Naive thymus-derived CD8-positive, alpha-beta T cell (primary cell): ENCODE measurements at places on chromosomes 13 and 19. TPM values are rescaled to one million over a fixed set of nuclear protein-coding genes. Genes with fewer than 3 reads are reported as not detected.

DNA sequence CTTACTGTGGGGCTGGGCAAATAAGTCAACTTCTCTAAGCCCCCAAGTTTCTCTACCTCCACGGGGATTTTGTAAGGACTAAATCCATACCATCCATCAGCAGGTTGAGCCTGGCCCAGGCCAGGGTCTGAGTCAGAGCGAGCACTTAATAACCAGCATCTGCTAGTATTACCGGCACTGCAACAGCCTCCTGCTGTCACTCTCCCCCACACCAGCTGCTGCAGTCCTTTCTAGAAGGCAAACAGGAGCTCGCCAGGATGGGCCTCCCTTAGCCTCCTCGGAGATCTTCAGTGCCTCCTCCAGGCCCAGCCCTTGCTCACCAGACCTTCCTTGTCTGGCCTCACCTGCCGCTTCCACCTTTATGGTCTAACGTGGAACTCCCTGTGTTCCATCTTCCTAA lies 3.2 kb downstream of the NAPA start:
- H3K27ac ChIP-seq: no peak overlapping the region
- H3K27me3 ChIP-seq: no peaks in the 10 kb centered on the region
- peak overlapping the region; percentile 95 for H3K4me3 ChIP-seq
- H3K36me3 ChIP-seq: peaks cover 1% of the 10 kb centered on the region
- DNase-seq: no peak

- H3K27ac ChIP-seq: no peak overlapping the region
- no peaks in the 10 kb centered on the region for H3K4me1 ChIP-seq
- no peak overlapping the region for H3K4me3 ChIP-seq
- H3K36me3 ChIP-seq: no peaks in the 10 kb centered on the region
- no peak for DNase-seq
Measured at GRCh38 chr13:93328943-93329342, 102.3 kb downstream of the GPC6 start.

GRCh38 chr13:30158774-30159445 lies 148.4 kb downstream of the KATNAL1 start:
- H3K27me3 ChIP-seq: no peaks in the 10 kb centered on the region
- peak overlapping the region; percentile 7 for H3K27ac ChIP-seq
- H3K4me1 ChIP-seq: peaks cover 17% of the 10 kb centered on the region
- H3K36me3 ChIP-seq: no peaks in the 10 kb centered on the region
- no peak overlapping the region for H3K4me3 ChIP-seq

DNA sequence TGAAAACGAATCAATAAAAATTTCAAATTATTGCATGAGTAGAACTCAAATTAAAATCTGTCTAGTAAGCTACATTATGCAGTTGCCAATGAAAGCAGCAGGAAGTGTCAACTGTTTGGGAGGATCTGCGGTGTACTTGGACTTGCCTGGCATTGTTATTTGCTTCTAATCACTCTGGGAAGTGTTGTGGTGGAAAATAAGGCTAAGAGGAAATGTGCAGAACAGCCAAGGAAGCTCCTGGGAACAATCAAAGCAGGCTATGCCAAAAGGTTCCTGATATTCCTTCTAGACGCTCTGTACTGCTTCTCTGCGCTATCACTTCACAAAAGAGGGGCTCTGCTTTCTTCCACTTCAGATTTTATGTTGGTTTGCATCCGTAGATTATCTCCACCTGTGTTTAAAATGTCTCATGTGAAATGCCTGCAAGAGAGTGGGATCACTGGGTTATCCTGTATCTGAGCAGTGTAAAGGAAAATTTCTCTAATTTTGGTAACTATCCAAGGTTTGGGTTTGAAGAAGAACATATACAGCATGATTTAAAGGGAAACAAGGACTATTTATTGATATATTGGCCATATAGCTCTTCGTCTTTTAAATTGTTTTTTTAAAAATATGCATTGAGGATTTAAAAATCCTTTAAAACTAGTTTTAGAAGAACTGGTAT lies 182.7 kb upstream of the CSNK1A1L start:
- H3K27me3 ChIP-seq: no peaks in the 10 kb centered on the region
- no peak overlapping the region for H3K4me3 ChIP-seq
- no peaks in the 10 kb centered on the region for H3K36me3 ChIP-seq
- no peak overlapping the region for H3K27ac ChIP-seq
- no peak for DNase-seq

- peaks cover 18% of the 10 kb centered on the region for H3K27me3 ChIP-seq
- H3K4me3 ChIP-seq: no peak overlapping the region
- no peaks in the 10 kb centered on the region for H3K36me3 ChIP-seq
- no peak for DNase-seq
Measured at GRCh38 chr19:41195675-41196497, 2.9 kb downstream of the CYP2S1 start.

- H3K27me3 ChIP-seq: no peaks in the 10 kb centered on the region
- H3K27ac ChIP-seq: no peak overlapping the region
- peaks cover 24% of the 10 kb centered on the region for H3K4me1 ChIP-seq
Measured at GRCh38 chr19:49326165-49326704, 1.2 kb upstream of the SLC6A16 start.

DNA sequence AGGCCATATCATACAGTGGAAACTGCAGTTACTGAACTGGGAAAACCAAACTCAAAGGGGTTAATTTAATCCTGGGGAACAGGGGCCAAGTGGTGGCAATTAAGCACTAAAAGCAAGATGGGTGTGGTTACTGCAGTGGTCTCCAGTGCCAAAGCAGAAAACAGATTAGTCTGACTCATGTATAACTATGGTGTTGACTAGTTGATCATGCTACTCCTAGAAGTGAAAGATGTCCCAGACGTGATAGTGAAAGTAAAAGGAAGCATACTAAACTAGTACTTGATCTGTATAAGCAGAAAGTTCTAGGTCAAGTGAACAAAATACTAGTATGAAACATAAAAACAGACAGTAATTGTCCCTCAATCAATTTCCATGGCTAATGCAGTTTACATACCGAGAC lies 360.0 kb upstream of the SLITRK5 start:
- no peaks in the 10 kb centered on the region for H3K27me3 ChIP-seq
- no peaks in the 10 kb centered on the region for H3K36me3 ChIP-seq
- DNase-seq: no peak

- DNase-seq: no peak
- H3K36me3 ChIP-seq: no peaks in the 10 kb centered on the region
- H3K27ac ChIP-seq: no peak overlapping the region
- H3K27me3 ChIP-seq: no peaks in the 10 kb centered on the region
- no peaks in the 10 kb centered on the region for H3K4me1 ChIP-seq
Measured at GRCh38 chr13:89097994-89098393, 1426.8 kb downstream of the SLITRK5 start.

DNA sequence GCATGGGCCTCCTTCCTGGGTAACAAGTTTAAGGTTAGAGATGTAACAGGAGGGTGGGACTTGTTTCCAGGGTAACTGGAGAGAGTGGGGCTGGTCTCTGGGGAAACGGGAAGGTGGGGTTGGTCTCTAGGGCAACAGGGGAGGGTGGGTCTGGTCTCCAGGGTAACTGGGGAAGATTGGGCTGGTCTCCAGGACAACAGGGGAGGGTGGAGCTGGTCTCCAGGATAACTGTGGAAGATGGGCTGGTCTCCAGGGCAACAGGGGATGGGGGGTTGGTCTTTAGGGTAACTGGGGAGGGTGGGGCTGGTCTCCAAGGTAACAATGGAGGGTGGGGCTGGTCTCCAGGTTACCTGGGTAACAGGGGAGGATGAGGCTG lies 36.5 kb downstream of the SPTBN4 start:
- H3K4me3 ChIP-seq: no peak overlapping the region
- no peak for DNase-seq
- H3K4me1 ChIP-seq: peaks cover 4% of the 10 kb centered on the region
- H3K27ac ChIP-seq: no peak overlapping the region

GRCh38 chr13:79782541-79783205 lies 301.7 kb downstream of the NDFIP2 start:
- H3K36me3 ChIP-seq: no peaks in the 10 kb centered on the region
- no peaks in the 10 kb centered on the region for H3K4me1 ChIP-seq
- no peak overlapping the region for H3K27ac ChIP-seq
- no peaks in the 10 kb centered on the region for H3K27me3 ChIP-seq
- H3K4me3 ChIP-seq: no peak overlapping the region

DNA sequence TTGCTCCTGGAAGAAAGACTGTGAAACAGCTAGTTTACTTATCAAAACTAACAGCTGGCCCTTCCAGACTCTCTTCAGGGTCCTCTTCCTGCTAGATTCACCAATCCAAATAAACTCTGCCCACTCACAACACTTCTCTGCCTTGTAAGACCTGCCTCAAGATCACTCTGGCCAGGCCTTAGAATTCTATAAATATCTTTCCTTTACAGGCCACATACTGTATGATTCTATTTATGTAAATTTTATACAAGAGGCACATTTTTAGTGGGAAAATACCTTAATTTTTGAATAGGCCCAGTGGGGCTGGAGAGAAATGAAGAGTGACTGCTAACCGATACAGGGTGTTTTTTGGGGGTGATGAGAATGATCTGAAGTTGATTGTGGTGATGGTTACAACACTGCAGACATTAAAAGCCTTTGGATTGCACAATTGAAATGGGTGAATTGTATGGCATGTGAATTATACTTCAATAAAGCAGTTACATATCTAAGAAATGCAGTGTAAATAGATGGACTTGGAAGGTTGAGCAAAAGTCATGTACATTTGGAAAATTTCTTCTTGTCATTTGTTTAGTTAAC lies 141.8 kb downstream of the GPC5 start:
- H3K36me3 ChIP-seq: no peaks in the 10 kb centered on the region
- H3K4me1 ChIP-seq: no peaks in the 10 kb centered on the region
- DNase-seq: no peak
- H3K27ac ChIP-seq: no peak overlapping the region
- no peaks in the 10 kb centered on the region for H3K27me3 ChIP-seq

DNA sequence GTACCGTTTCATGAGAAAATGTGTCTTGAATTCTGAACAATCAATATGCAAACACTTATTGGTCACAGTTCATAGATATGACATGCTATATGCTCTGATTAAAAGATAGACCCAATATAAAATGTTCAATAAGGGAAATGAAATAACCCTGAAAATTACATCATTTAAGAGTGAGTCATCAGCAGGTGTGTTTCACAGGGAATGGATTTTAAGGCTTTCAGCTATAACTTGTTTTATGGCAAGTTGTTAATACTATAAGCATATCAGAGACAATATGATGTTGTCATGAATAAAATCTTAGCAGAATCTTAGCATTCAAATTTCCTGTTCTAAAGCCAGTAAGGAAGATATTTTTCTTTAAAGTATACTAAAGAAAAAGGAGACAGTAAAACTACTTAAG lies 483.4 kb upstream of the PCDH9 start:
- H3K4me1 ChIP-seq: no peaks in the 10 kb centered on the region
- H3K4me3 ChIP-seq: no peak overlapping the region
- H3K36me3 ChIP-seq: no peaks in the 10 kb centered on the region

GRCh38 chr13:96994017-96994857 lies at the start of gene OXGR1:
OXGR1 (minus strand) TSS chr13:96994476; CDS start chr13:96987759, 6,717 bp downstream.
- H3K27me3 ChIP-seq: peaks cover 30% of the 10 kb centered on the region
- peaks cover 13% of the 10 kb centered on the region for H3K4me1 ChIP-seq
- DNase-seq: no peak
- H3K4me3 ChIP-seq: peak within 1 kb of the TSS; percentile 13
- no peak within 1 kb of the TSS for H3K27ac ChIP-seq

- no peak overlapping the region for H3K4me3 ChIP-seq
- H3K36me3 ChIP-seq: peaks cover 8% of the 10 kb centered on the region
- H3K27me3 ChIP-seq: no peaks in the 10 kb centered on the region
- peak; percentile 25 for DNase-seq
- H3K27ac ChIP-seq: no peak overlapping the region
Measured at GRCh38 chr19:12769689-12770088, 5.7 kb downstream of the HOOK2 start.

DNA sequence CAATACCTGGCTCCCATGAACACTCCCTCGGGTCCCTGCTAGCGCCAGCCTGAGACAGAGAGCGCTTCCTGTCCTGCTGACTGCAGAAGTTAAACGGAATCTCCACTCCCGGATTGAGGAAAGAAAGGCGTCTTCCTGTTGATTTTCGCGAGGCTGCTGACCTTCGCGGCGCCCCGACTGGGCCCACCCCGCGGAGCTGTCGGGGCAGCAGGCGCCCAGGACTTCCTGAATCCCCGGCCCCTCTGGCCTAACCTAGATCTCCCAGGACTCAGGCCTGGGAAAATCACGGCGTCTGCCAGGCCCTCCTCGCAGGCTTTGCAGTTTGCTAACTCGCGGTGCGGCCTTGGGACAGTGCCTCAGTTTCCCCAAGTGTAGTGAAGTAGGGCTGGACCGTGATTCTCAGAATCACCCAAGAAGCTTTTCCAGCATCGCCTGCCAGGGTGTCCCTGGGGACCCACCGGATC lies 108.8 kb downstream of the KCTD15 start:
- peaks cover 5% of the 10 kb centered on the region for H3K4me1 ChIP-seq
- H3K27me3 ChIP-seq: peaks cover 44% of the 10 kb centered on the region
- no peak overlapping the region for H3K27ac ChIP-seq
- peak overlapping the region; percentile 68 for H3K4me3 ChIP-seq

DNA sequence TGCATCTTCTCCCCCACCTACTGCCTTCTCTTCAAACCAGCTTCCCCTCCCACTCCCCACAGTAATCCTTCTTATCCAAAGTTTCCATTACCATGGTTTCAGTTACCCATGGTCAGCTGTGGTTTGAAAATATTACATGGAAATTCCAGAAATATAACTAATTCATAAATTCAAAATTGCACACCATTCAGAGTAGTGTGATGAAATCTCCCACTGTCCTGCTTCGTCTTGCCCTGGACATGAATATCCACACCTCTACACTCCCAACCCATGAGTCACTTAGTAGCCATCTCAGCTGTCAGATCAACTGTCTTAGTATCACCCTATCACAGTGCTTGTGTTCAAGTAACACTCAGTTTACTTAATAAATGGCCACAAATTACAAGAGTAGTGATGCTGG lies 3.8 kb upstream of the KCTD12 start:
- no peak overlapping the region for H3K27ac ChIP-seq
- no peak overlapping the region for H3K4me3 ChIP-seq
- H3K36me3 ChIP-seq: no peaks in the 10 kb centered on the region
- peaks cover 17% of the 10 kb centered on the region for H3K4me1 ChIP-seq
- DNase-seq: no peak
- H3K27me3 ChIP-seq: no peaks in the 10 kb centered on the region

- no peak for DNase-seq
- H3K27ac ChIP-seq: no peak overlapping the region
- peak overlapping the region; percentile 83 for H3K4me3 ChIP-seq
- peaks cover 33% of the 10 kb centered on the region for H3K4me1 ChIP-seq
Measured at GRCh38 chr19:30224689-30225606, 147.2 kb upstream of the ZNF536 start.

GRCh38 chr19:918481-919198 lies 1.5 kb downstream of the KISS1R start:
- H3K4me3 ChIP-seq: peak overlapping the region; percentile 81
- no peaks in the 10 kb centered on the region for H3K27me3 ChIP-seq
- peaks cover 32% of the 10 kb centered on the region for H3K4me1 ChIP-seq
- H3K36me3 ChIP-seq: no peaks in the 10 kb centered on the region
- no peak overlapping the region for H3K27ac ChIP-seq
- DNase-seq: no peak

GRCh38 chr13:36006347-36006746 lies 124.8 kb downstream of the DCLK1 start:
- H3K27ac ChIP-seq: no peak overlapping the region
- H3K27me3 ChIP-seq: no peaks in the 10 kb centered on the region
- no peaks in the 10 kb centered on the region for H3K4me1 ChIP-seq
- H3K4me3 ChIP-seq: no peak overlapping the region
- DNase-seq: no peak

- H3K4me3 ChIP-seq: no peak overlapping the region
- H3K27ac ChIP-seq: no peak overlapping the region
- peaks cover 53% of the 10 kb centered on the region for H3K27me3 ChIP-seq
- H3K4me1 ChIP-seq: no peaks in the 10 kb centered on the region
- no peak for DNase-seq
Measured at GRCh38 chr13:72653506-72653905, 73.9 kb downstream of the MZT1 start.

Gene ZNF132
- 2.0 TPM for polyA plus RNA-seq

Gene CBARP
- polyA plus RNA-seq: not detected

Gene CDX2
- not detected for polyA plus RNA-seq

Gene FCGBP
- polyA plus RNA-seq: 3.1 TPM

Gene RFX1
- 0.84 TPM for polyA plus RNA-seq
